ENCODE measurements at places on chromosomes 1 and 21.
A peak's percentile ranks its signal among the peaks of the same experiment; 100 is the strongest.

DNA sequence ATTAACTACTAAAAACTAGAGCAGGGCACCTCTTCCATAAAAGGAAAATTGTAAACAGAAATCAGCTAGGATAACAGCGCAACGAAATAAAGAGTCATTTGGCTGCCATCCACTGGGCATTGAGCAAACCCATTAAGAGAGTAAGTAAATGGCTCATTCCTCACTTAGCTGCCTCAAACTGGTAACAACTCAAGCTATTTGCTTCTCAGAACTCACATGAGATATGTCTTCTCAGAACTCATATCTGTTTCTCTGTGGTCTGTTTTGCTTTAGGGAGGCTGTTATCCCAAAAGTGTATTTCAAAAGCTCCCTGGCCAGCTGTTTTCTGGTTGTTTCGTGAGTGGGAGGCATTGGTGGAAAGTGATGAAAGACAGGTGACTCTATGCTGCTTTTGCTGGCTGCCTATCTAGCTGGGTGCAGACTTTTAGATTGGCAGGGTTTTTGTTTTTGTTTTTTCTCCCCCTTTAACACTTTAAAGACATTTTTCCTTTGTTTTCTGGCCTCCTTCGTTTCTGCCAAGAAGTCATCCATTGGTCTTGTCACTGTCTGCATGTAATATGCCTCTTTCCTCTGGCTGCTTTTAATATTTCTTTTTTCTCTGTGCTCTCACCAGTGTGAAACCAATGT lies 269.2 kb upstream of the RGS18 start:
- DNase-seq: peak; percentile 73

- peak; percentile 63 for DNase-seq
Measured at GRCh38 chr1:43958351-43959255, 11.2 kb upstream of the DPH2 start.

- no peak for DNase-seq
Measured at GRCh38 chr1:1332774-1333480, 1.8 kb downstream of the TAS1R3 start.

- DNase-seq: no peak
Measured at GRCh38 chr1:234605399-234605982, 4.5 kb downstream of the IRF2BP2 start.

DNA sequence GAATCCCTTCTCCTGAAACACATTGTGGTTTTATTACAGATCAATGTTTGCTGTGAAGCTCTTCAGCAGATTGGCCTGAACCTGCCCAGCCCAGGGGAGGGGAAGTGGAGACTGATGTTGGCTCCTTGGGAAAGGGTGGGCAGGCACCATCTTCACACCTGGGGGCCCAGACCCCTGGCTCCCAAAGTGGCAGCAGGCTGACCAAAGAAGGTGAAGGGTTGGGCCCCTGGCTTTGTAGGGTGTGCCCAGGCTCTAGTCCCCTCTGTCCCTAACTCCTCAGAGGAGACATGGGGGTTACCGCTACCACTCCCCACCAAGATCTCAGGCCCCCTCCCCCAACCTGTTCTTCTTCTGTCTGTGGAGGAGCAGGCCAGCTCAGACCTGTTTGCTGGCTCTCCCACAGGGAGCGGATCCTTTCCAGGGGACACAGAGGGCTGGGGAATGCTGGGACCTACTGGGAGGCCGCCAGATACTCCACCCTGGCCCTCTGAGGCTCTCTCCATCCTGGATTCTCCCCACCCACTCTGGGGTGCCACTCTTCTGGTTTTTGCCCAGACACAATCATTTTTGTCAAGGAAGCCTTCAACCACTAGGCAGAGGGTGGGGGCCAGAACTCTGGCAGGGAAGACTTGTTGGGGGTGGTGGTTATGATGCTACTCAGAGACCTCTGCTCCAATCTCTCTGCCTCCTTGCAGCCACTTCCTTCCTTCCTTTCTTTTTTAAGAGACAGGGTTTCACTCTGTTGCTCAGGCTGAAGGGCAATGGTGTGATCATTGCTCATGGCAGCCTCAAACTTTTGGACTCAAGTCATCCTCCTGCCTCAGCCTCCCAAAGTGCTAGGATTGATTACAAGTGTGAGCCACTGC lies 5.0 kb upstream of the EFNA3 start:
- DNase-seq: peak; percentile 68

Measured in hematopoietic multipotent progenitor cell treated with erythropoietin and hydrocortisone succinate and interleukin-3 and kit ligand, for 4 days (in vitro differentiated cells).